ENCODE measurements at places on chromosomes 4 and X. TPM values are rescaled to one million over a fixed set of nuclear protein-coding genes. Genes with fewer than 3 reads are reported as not detected.

Gene HSFX4
- not detected for total RNA-seq

Gene STATH
- total RNA-seq, result not detected

- no peak for DNase-seq
These were observed 46.1 kb upstream of the VEGFC start for GRCh38 chr4:176838601-176839433.

DNA sequence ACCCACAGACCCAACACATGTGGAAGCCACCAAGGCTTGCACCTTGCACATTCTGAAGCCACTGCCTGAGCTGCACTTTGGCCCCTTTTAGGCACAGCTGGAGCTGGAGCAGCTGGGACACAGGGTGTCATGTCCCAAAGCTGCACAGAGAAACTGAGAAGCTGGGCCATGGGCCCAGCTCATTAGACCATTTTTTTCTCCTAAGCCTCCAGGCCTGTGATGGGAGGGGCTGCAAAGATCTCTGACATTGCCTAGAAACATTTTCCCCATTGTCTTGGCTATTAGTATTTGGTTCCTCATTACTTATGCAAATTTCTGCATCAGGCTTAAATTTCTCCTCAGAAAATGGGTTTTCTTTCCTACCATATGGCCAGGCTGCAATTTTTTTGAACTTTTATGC, 447.4 kb upstream of the HS3ST1 start:
- no peak for DNase-seq

DNA sequence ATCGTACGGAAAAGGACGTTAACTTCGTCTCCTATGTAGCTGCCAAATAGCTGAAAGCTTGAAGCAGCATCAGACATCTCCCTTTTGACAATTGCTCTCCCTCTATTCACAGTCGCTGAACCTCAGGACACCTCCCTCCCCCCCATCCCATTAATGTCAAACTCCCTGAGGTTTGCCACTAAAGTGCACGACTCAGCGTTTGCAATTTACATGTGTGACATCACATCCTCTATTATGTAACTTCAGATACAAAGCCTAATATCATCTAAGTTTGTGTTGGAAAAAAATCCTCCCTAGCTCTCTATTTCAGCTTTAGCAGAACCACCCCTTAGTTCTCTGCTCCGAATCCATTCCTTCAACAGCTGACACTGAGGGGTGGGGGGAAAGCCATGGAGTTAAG, 5.5 kb upstream of the NR3C2 start:
- DNase-seq, result peak; percentile 24

Measured in activated CD4-positive, alpha-beta T cell treated with anti-CD3 and anti-CD28 coated beads for 36 hours (primary cell).